ENCODE measurements at places on chromosomes 11 and 22. TPM values are rescaled to one million over a fixed set of nuclear protein-coding genes. Genes with fewer than 3 reads are reported as not detected.

DNA sequence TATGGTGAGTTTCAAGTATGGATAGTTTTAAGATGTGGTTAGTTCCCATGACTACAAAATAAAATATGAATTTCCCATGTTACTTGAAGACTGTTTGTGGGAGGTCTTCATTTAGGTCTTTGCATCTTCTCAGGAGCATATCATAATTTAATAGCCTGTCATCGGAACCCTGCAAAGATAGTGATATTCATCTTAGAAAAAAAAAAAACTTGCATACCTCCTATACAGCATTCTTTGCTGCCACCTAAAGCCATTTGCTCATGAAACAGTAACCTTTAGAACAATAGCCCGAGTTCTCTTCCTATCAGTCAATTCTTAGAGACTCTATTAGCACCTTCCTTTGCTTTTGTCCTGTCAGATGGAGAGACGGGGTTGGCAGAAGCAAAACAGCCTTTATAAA lies 75.3 kb downstream of the ARFGAP2 start:
- DNase-seq = no peak
- no peaks in the 10 kb centered on the region for H3K27me3 ChIP-seq
- H3K27ac ChIP-seq = no peak overlapping the region
- no peaks in the 10 kb centered on the region for H3K4me1 ChIP-seq
- H3K36me3 ChIP-seq = no peaks in the 10 kb centered on the region

CNIH2 gene
- 2.1 TPM for total RNA-seq

- H3K27ac ChIP-seq = no peak overlapping the region
- no peaks in the 10 kb centered on the region for H3K4me1 ChIP-seq
- no peak overlapping the region for H3K4me3 ChIP-seq
- H3K36me3 ChIP-seq = no peaks in the 10 kb centered on the region
- no peaks in the 10 kb centered on the region for H3K27me3 ChIP-seq
These were observed 84.9 kb downstream of the CTTN start for GRCh38 chr11:70483077-70483861.

ZNF280B gene
- 2.0 TPM for total RNA-seq

DNA sequence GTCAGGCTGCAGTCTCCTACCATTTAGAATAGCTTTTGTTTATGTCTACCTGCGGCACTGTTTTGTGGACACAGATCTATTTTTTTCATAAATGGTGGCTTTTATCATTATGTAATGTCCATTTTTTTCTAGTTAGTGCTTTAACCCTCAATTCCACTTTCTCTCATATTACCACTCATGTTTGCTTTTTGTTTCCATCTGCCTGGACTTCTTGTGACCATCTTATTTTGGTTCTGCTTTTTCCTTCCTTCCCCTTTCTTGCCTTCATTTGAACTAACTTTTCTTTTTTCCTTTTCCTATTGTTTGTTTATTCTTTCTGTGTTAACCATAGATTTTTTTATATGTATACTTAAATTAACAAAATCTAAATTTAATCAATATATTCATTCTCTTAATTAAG lies 98.5 kb upstream of the SLC22A12 start:
- H3K4me1 ChIP-seq = peaks cover 10% of the 10 kb centered on the region
- no peak overlapping the region for H3K27ac ChIP-seq
- peaks cover 39% of the 10 kb centered on the region for H3K27me3 ChIP-seq
- no peak overlapping the region for H3K4me3 ChIP-seq

GNG3 gene
- not detected for total RNA-seq

- no peaks in the 10 kb centered on the region for H3K27me3 ChIP-seq
- peaks cover 37% of the 10 kb centered on the region for H3K36me3 ChIP-seq
- H3K4me1 ChIP-seq = peaks cover 24% of the 10 kb centered on the region
- no peak overlapping the region for H3K27ac ChIP-seq
- no peak overlapping the region for H3K4me3 ChIP-seq
These were observed 4.7 kb upstream of the RAB1B start for GRCh38 chr11:66263785-66264184.

- H3K36me3 ChIP-seq = no peaks in the 10 kb centered on the region
- no peaks in the 10 kb centered on the region for H3K27me3 ChIP-seq
- H3K27ac ChIP-seq = no peak overlapping the region
These were observed 81.0 kb downstream of the ANO3 start for GRCh38 chr11:26412955-26413354.

GRCh38 chr11:26841818-26842473 lies 120.1 kb upstream of the SLC5A12 start:
- H3K27ac ChIP-seq = no peak overlapping the region
- no peak overlapping the region for H3K4me3 ChIP-seq
- H3K27me3 ChIP-seq = no peaks in the 10 kb centered on the region
- no peak for DNase-seq
- no peaks in the 10 kb centered on the region for H3K36me3 ChIP-seq

GRCh38 chr11:70038034-70038834 lies 39.9 kb upstream of the ANO1 start:
- no peaks in the 10 kb centered on the region for H3K36me3 ChIP-seq
- DNase-seq = no peak
- peaks cover 8% of the 10 kb centered on the region for H3K27me3 ChIP-seq
- no peak overlapping the region for H3K27ac ChIP-seq
- no peaks in the 10 kb centered on the region for H3K4me1 ChIP-seq

POU2AF2 gene
- total RNA-seq = not detected

GRCh38 chr11:108931168-108931567 lies 266.3 kb downstream of the DDX10 start:
- H3K27ac ChIP-seq = no peak overlapping the region
- DNase-seq = no peak
- no peaks in the 10 kb centered on the region for H3K4me1 ChIP-seq
- H3K27me3 ChIP-seq = no peaks in the 10 kb centered on the region
- H3K36me3 ChIP-seq = peaks cover 5% of the 10 kb centered on the region

GRCh38 chr22:18024956-18025720 lies 777 bp upstream of the MICAL3 start:
- H3K4me3 ChIP-seq = peak overlapping the region; percentile 66
- H3K27ac ChIP-seq = no peak overlapping the region
- DNase-seq = no peak
- H3K27me3 ChIP-seq = peaks cover 65% of the 10 kb centered on the region

DNA sequence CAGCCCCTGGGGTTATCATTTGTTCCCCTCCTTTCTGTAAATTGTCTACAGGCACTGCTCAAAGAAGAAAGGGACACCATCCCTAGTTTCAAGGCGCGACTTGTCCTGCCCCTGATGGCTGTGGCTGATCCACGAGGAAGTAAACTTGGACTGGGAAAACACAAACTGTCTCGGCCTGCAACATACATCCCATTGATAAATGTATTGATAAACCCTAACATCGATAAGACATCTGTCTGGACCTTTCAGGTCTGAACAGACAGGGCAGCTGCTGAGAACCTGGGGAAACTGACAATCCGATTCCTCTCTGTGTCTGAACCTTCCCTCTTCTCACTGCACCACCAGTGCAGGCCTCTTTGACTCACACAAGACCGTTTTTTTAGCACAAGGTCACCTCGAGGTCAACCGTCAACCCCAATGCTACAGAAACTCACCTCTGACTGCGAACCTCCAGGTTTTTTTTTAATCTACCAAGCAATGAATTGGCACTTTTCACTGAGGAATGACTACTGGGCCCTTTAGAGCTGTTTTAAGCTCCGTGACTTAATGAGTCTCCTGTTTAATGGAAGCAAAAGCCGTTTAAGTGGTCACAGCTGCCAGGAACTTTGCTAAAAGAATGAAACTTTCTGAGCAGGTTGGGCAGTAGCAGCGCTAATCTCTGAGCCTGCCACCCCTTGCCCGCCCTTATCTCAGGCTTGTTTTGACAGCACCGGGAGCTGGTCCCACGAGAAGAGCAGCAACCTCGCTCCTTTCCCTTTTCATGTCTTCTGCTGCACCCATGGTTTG lies 203.8 kb upstream of the TMEM45B start:
- H3K4me3 ChIP-seq = no peak overlapping the region
- no peaks in the 10 kb centered on the region for H3K27me3 ChIP-seq
- no peak for DNase-seq

OR52I2 gene
- total RNA-seq = not detected

GRCh38 chr11:68431984-68432645 lies 28.4 kb upstream of the PPP6R3 start:
- H3K36me3 ChIP-seq = peaks cover 15% of the 10 kb centered on the region
- H3K27ac ChIP-seq = no peak overlapping the region
- peaks cover 1% of the 10 kb centered on the region for H3K4me1 ChIP-seq
- H3K4me3 ChIP-seq = no peak overlapping the region
- no peak for DNase-seq

USP2 gene
- total RNA-seq = 0.53 TPM

CARNS1 gene
- 0.76 TPM for total RNA-seq

GRCh38 chr22:29260031-29260560 lies 7.7 kb downstream of the RHBDD3 start:
- DNase-seq = no peak
- no peak overlapping the region for H3K27ac ChIP-seq
- peaks cover 2% of the 10 kb centered on the region for H3K4me1 ChIP-seq
- H3K4me3 ChIP-seq = no peak overlapping the region
- H3K27me3 ChIP-seq = no peaks in the 10 kb centered on the region

GRCh38 chr11:133946541-133947318 lies 10.0 kb downstream of the IGSF9B start:
- no peaks in the 10 kb centered on the region for H3K27me3 ChIP-seq
- H3K4me1 ChIP-seq = peaks cover 86% of the 10 kb centered on the region
- H3K36me3 ChIP-seq = peaks cover 34% of the 10 kb centered on the region

DNA sequence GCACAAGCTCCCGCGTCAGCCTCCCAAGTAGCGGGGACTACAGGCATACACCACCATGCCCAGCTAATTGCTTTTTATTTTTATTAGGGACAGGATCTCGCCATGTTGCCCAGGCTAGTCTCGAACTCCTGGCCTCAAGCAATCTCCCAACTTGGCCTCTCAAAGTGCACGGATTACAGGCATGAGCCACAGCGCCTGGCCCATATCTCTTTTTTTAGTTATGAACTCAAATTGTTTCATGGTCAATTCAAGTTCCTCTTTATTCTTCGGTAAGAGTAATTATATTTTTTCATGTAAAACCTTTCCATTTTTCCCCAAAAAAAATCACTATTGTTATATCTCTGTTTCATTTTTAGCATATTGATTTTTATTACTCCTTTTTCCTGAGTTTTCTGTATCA lies 25.5 kb downstream of the FCHSD2 start:
- no peaks in the 10 kb centered on the region for H3K27me3 ChIP-seq
- H3K4me1 ChIP-seq = no peaks in the 10 kb centered on the region
- no peak overlapping the region for H3K4me3 ChIP-seq
- peaks cover 41% of the 10 kb centered on the region for H3K36me3 ChIP-seq

DNA sequence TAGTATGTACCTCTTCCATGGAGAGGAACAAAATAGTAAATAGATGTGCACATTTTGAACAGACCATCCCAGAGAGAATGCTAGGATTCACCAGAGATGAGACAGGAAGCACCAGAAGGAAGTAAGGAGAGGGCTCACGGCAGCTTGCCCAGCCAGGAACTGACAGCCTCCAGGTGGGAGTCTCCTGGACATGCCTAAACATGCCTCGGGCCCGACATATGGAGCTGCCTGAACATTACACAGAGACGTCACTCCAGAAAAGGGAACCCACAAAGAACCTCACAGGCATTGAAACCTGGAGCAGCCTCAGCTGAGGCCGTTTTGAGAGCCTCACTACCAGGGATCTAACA lies 67.4 kb downstream of the BRD1 start:
- no peak overlapping the region for H3K4me3 ChIP-seq
- DNase-seq = no peak
- H3K4me1 ChIP-seq = peaks cover 22% of the 10 kb centered on the region
- no peak overlapping the region for H3K27ac ChIP-seq
- peaks cover 5% of the 10 kb centered on the region for H3K27me3 ChIP-seq
- H3K36me3 ChIP-seq = no peaks in the 10 kb centered on the region

DNA sequence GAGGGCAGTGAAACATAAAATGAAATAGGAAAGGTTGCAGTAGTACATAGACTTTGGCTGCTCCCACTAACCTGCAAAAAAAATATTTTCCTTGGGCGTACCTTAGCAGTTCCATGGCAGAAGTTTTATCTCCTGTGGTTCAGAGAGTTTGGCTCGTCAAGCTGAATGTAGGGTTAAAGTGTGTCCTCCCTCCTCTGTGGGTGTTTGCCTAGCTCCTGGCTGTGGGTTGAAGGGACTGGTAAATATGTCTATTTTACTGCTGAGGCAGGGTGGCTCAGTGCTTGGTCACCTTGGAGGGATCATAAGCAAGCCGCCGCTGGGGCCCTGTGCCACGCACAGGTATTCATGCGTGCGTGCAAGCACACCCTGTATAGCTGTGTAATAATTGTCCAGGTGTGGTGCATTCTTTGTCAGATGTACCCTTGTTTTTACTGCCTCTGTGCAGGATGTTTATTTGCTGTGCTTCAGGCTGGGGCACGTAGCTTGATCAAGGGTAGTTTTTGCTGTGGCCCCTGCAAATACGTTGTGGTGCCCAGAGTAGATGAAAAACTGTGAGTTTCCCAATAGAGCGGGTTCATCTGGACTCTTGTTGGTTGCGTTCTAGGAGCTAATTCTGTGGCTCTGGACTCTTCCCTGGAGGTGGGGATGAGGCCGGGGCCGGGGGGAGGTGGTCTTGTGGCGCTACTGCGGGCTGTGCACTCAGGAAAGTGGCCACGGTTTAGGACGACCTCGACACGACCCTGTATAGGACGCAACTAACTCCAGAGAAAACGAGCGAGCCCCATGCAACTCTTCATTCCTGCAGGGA lies 732 bp upstream of the SORL1 start:
- peak overlapping the region; percentile 90 for H3K27ac ChIP-seq
- H3K27me3 ChIP-seq = no peaks in the 10 kb centered on the region
- DNase-seq = peak; percentile 41

OR51B2 gene
- not detected for total RNA-seq

GRCh38 chr11:11532574-11532973 lies 89.2 kb downstream of the GALNT18 start:
- no peak overlapping the region for H3K27ac ChIP-seq
- no peaks in the 10 kb centered on the region for H3K36me3 ChIP-seq
- no peaks in the 10 kb centered on the region for H3K4me1 ChIP-seq
- no peak for DNase-seq
- no peak overlapping the region for H3K4me3 ChIP-seq
- no peaks in the 10 kb centered on the region for H3K27me3 ChIP-seq

NAALADL1 gene
- total RNA-seq = 13.6 TPM

GRCh38 chr11:102530558-102530957 lies at the start of gene MMP7:
MMP7 (minus strand) TSS chr11:102530747; CDS start chr11:102530700, 47 bp downstream.
- no peaks in the 10 kb centered on the region for H3K4me1 ChIP-seq
- H3K27ac ChIP-seq = no peak within 1 kb of the TSS
- H3K36me3 ChIP-seq = no peaks in the 10 kb centered on the region
- peaks cover 15% of the 10 kb centered on the region for H3K27me3 ChIP-seq

GRCh38 chr22:37435970-37436603 lies 8.8 kb upstream of the ELFN2 start:
- peaks cover 11% of the 10 kb centered on the region for H3K36me3 ChIP-seq
- H3K4me1 ChIP-seq = peaks cover 27% of the 10 kb centered on the region
- no peak overlapping the region for H3K4me3 ChIP-seq
- DNase-seq = no peak

DNA sequence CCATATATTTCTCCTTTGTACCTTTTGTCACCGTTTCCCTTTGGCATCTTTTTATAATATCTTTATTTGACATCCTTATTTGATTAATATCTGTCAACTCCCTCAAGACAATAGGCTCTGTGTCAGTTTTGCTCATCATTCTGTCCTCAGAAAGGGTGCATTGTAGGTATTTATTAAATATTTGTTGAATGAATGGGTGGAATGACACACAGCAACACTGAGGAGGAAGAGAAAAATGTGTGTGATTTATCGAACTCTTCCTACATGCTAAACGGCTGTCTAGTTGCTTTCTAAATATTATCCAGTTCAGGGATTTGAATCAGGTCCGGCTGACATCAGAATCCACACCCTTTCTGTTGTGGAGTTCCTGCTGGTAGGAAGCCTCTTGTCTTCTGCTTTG lies 98.2 kb downstream of the NAV2 start:
- no peak overlapping the region for H3K4me3 ChIP-seq
- H3K4me1 ChIP-seq = no peaks in the 10 kb centered on the region
- H3K36me3 ChIP-seq = no peaks in the 10 kb centered on the region
- DNase-seq = no peak
- no peak overlapping the region for H3K27ac ChIP-seq

- H3K27ac ChIP-seq = no peak overlapping the region
- H3K27me3 ChIP-seq = no peaks in the 10 kb centered on the region
- no peak for DNase-seq
- H3K4me1 ChIP-seq = no peaks in the 10 kb centered on the region
- H3K4me3 ChIP-seq = no peak overlapping the region
- H3K36me3 ChIP-seq = no peaks in the 10 kb centered on the region
These were observed 129.1 kb upstream of the CCDC179 start for GRCh38 chr11:22989371-22989770.

Data from activated CD4-positive, alpha-beta memory T cell treated with anti-CD3 and anti-CD28 coated beads, Interleukin-2, amount 10 ng/mL, durations not matched to agents 7 days and 5 days (primary cell).